ENCODE measurements at places on chromosomes 1 and 21.

GRCh38 chr1:115838431-115839028 lies 2.4 kb downstream of the NHLH2 start:
- DNase-seq = no peak

DNA sequence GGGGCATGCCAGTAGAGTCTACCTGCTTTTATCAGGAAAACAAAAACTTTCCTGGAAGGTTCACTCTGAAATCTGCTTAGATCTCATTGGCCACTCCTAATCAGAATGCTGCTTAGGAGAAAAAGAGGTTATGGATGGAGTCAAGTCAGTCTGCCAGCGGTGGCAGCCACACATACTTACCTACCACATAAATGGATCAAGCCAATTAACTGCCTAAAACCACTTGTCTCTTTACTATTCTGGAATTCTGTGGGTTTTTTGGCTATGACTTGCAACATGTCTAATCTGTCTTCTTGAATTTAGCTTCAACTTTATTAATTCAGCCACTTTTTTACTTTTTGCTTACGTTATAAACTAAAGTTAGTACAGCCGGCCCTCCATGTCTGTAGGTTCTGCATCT lies 140.2 kb upstream of the SERTAD4 start:
- DNase-seq = no peak

GRCh38 chr1:24640288-24640687 lies 2.8 kb upstream of the SRRM1 start:
- DNase-seq = no peak

DNA sequence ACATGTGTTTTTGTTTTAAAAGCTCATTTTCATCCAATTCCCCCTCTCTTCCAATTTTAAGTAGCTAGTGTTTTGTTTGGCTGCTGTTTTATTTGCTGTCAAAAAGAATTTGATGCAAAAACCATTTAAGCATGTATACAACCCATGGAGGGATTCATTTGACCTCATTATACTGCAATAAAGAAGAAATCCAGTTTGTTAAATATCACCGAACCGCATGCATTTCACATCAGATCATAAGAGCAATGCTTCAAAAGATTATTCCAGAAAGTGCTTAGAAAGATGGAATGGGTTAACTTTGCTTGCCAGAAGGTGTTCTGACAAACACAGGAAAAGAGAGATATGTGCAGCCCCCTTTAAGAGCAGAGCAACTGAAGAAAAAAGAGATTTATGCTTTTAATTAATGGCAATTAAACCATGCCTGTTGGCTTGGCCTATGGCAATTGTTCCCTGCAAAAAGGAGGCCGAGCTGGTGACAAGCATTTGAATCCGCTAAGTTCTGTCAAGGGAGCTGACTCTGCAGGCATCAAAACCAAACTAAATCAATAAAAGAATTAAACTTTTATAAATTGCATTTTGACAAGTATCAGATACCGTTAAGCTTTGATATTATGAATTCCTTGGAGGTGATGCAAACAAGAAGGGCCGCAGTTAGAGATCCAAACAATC lies 14.4 kb upstream of the BARHL2 start:
- no peak for DNase-seq

DNA sequence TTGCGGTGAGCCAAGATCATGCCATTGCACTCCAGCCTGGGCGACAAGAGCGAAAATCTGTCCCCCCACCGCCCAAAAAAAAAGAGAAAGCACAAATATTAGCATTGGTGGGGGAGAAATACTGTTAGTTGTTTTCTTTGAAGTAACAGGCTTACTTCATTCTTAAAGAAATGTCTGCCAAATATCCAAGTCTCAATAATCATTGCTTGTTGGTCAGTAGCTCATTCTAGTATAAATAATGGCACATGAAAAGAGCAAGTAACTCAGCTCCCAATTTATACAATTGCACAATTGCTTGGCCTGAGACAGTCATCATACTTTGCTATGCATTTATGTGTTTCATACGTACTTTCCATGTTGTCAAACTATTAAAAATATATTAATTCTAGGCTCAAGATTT lies 499.2 kb upstream of the PLXNA2 start:
- DNase-seq = no peak

DNA sequence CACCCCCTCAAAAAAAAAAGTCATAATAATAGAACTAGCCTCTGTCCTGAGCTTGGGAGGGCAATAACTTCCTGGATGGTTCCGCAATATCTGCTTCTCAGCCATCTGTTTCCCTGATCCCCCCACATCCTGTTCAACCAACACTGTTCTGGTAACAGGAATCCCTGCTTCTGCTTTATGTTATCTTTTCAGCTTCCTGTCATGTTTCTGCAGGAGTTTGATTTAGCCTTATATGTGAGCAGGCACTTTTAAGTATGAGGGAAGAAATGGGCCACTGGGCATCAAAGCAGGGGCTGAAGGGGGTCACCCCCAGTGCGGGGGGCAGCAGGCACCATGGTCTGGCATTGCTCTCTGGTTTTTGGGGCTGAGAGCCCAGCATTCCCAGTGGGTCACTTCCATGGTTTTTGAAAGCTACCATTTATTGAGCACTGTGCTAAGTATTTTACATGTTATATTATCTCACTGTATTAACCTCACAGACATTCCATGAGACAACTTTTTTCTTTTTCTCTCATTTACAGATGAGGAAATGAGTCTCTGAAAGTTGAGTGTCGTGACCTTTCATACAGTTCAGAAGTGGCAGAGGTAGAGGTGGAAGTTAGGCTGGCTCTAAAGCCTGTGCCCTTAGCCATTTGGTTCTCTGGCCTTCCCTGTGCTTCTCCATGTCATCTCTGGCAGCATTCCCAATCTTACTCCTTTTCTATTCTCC lies 61.9 kb downstream of the DNTTIP2 start:
- DNase-seq = no peak

GRCh38 chr1:12480748-12481362 lies 137.2 kb downstream of the DHRS3 start:
- peak; percentile 64 for DNase-seq

DNA sequence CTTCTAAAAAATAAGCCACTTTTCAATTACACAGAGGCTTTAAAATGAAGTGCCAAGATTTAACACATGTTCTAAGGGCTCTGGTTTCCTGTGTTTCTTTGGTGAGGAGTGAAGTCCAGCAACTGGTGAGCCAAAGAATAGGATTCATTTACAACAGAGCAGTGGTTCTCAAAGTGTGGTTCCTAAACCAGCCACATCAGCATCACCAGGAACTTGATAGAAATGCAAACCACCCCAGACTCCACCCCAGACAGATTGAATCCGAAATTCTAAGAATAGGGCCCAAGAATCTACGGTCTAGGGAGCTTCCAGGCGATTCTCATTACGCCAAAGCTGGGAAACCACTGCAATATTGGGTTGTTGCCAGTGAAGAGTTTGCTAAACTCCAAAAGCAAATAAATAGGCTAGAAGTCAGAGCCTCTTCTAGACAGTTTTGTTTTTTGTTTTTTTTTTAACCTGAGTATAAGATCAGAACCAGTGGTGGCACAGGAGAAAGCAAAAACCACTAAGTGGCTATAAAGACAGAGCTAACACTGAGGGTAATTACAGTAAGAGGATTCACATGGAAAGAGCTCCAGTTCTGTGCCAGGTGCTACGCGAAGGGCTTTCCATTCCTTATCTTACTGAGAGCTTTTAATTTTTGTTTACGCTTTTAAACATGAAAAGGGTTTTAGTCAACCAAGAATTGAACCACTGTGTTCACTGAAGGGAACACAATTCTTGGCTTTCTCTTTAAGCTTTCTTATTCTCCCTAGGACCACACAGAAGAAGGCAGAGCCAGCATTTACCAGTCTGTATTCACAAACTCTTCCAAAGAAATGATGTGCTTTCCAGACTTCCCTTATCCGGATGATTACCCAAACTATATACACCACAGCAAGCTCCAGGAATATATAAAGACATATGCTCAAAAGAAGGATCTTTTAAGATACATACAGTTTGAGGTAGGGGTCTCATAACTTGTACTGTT lies 42.4 kb upstream of the FMO2 start:
- no peak for DNase-seq

GRCh38 chr1:52424231-52424636 lies 19.8 kb downstream of the PRPF38A start:
- DNase-seq = no peak

- DNase-seq = no peak
Measured at GRCh38 chr1:201089596-201089995, 22.6 kb downstream of the CACNA1S start.

DNA sequence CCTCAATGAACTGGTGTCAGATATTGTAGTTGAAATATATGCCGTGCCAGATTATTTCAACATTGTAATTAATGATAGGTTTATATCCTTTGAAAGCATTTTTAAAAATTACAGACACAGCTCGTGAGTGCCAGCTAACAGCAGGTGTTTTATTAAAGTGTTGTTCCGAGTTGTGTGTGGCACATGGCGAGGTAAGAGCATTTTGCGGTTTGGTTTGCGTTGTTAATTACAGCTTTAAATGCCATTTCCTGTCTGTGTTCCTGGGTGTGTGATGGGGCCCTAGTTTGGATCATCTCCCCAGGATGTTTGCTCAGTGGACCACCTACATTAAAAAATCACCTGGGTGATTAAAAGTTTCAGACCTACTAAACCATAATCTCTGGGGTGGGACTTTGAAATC lies 97.4 kb downstream of the PRDM2 start:
- no peak for DNase-seq

GRCh38 chr21:42595283-42596187 lies 57.9 kb upstream of the PDE9A start:
- DNase-seq = peak; percentile 39

DNA sequence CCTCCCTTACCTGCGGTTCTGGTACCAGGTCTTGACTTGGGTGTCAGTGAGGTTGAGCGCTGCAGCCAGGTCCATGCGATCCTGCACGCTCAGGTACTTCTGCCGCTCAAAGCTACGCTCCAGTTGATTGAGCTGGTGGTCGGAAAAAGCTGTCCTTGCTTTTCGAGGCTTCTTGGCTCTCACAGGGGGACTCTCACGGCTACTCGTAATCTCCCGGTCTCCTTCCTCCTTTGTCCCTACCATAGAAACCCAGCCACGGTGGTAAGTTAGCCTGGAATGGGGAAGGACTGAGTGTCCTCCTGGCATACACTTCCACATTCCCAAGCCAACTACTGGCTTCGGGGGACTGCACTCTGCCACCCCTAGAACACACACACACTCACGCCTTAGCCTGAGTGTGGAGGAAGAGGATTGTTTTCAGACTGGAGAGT lies 2.6 kb downstream of the BARHL2 start:
- DNase-seq = no peak

DNA sequence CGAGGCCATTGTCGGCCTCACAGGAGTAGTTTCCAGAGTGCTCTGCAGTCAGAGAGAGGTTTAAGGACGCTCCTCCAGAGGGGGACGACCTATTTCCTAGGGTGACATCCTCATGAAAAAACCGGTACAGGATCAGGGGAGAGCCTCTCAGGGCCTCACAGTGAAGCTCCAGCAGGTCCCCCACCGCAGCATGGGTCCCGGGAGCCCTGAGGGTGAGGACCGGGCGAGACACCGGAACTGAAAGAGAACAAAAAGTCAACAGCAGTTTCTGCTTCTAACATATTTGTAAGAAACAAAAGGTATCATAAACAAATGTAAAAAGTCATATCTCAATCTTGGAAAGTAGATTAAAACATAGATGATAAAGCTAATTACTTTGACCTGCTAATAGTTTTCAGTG lies 31.3 kb downstream of the FCRL5 start:
- DNase-seq = no peak

DNA sequence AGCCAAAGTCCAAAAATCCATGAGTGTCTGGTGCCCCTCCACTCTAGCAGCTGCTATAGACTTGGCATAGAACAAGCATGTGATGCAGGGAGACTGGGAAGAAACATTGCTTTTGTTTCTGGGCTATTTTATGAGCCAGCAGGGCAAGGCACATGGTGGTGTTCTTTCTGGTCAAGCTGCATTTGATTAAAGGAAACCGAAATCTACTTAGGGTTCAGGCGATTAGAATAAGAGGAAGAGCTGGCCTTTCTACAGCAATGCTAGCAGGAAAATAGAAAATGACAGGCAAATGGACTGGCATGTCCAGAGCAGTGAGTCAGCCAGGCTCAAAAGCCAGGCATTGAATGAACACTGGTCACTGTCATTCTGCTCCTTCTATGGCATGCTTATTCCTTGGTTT lies 28.5 kb upstream of the ARHGAP29 start:
- DNase-seq = no peak

- DNase-seq = no peak
Measured at GRCh38 chr1:39262802-39263201, 58.3 kb downstream of the MACF1 start.

DNA sequence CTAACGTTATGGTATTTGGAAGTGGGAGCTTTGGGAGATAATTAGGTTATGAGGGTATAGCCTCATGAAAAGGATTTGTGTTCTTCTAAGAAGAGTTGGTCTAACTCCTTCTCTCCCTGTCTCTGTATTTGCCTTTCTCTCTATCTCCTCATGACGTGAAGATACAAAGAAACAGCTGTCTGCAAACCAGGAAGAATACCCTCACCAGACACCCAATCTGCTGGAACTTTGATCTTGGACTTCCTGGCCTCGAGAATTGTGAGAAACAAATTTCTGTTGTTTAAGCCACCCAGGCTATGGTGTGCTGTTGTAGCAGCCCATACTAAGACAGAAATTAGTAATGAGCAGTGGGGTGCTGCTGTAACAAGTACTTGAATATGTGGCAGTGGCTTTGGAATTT lies 16.1 kb downstream of the C1orf141 start:
- no peak for DNase-seq

DNA sequence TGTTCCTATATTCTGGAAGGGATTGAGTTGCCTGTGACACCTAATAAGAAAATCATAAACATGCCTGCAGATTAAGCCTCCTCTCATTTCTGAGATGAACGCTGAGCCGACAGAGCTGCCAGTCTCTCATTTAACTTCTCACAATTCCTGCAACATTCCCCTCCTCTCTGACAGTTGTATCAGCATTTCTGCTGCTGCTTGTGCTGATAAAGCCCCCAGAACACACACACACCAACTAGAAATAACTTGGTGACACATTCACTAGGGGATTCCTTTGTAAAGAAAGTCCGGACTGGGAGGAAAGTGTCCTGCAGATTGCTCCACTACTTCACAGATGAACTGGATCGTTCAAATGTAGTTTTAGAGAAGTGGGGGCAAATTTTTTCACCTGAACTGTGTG lies 437.3 kb downstream of the PLA2G4A start:
- no peak for DNase-seq

- peak; percentile 75 for DNase-seq
Measured at GRCh38 chr1:229430761-229431283, 3.1 kb downstream of the ACTA1 start.

- DNase-seq = no peak
Measured at GRCh38 chr1:54291276-54292001, 91.5 kb downstream of the MRPL37 start.

- DNase-seq = no peak
Measured at GRCh38 chr21:44849616-44850130, 23.8 kb downstream of the PTTG1IP start.

Data from activated CD8-positive, alpha-beta memory T cell treated with anti-CD3 and anti-CD28 coated beads, Interleukin-2, amount 50 U/mL, for 48 hours (primary cell).